ENCODE measurements at places on chromosomes 1 and 21.

GRCh38 chr1:68675336-68675735, 178.5 kb upstream of the DEPDC1 start:
- DNase-seq: peak; percentile 55

- DNase-seq: peak; percentile 82
These were observed 217.4 kb upstream of the KCNK2 start for GRCh38 chr1:214864896-214865688.

GRCh38 chr1:37704966-37705365, 12.7 kb downstream of the CDCA8 start:
- DNase-seq: no peak

DNA sequence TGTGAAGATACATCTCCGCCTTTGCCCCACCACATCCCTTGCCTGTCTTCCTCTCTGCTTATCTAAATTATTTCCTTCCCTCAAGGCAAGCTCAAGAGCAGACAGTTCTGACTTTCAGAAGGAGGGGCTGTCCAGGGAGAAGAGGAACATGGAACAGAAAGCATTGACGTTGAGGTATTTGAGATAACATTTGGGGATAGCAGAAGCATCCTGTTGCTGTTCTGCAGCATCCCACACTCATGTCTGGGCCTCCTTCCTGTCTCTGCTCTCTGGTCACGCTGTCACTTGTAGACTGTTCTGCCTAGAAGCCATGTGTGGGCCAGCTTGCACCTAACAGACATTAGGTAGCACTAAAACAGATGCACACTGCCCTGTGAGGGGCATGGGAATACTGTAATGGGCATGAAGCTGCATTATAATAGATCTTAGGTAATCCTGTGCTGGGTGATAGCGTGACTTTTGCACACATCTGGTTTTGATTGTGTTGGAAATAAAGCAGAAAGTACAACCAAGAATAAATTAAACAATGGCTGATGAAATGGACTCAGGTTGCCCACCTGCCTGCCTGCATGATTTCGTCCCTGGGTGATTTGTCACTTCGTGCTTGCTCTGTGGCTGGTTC, 660 bp upstream of the RD3 start:
- no peak for DNase-seq

GRCh38 chr1:104932949-104933679, 1183.4 kb downstream of the AMY1C start:
- DNase-seq: no peak

DNA sequence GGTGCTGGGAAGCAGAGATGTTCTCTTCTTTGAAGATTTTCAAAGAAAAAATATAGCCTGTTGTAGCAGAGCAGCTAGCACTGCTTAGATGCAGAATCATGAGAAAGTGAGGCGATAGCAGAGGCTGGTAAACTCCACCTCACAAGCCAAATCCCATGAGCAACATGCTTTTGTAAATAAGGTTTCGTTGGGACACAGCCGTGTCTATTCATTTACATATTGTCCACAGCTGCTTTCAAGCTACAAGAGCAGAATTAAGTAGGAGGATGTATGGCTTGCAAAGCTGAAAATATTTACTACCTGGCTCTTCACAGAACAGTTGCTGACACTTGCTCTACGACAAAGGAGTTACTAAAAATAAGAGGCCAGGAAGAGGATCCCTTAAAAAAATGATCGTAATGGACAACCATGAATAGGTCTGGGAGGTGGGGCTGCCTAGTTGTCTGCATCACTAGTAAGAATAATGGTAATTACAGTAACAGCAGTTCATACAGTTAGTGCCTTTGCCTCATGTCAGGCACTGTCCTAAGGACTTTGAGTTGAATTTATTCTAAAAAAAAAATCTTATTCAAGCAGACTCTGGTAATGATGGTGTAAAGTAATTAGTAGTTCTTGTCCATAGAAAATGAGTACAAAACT, 622.0 kb downstream of the KIF26B start:
- DNase-seq: peak; percentile 16

- peak; percentile 40 for DNase-seq
These were observed 37.7 kb downstream of the KIAA0040 start for GRCh38 chr1:175154629-175155472.

GRCh38 chr1:24108334-24109165, 3.4 kb downstream of the MYOM3 start:
- DNase-seq: peak; percentile 49

GRCh38 chr1:56551691-56552090, 27.7 kb downstream of the PLPP3 start:
- no peak for DNase-seq

GRCh38 chr1:12486401-12487005, 131.5 kb downstream of the DHRS3 start:
- peak; percentile 81 for DNase-seq

Data from renal cortical epithelial cell (primary cell).